ENCODE measurements at places on chromosomes 4 and X. TPM values are rescaled to one million over a fixed set of nuclear protein-coding genes. Genes with fewer than 3 reads are reported as not detected.

The AFP gene
- not detected for total RNA-seq

The TAB3 gene
- total RNA-seq = 23.6 TPM

The MAGED4B gene
- total RNA-seq = not detected

The GAGE12J gene
- not detected for total RNA-seq

The MAGEB1 gene
- not detected for total RNA-seq

The MAGEE2 gene
- total RNA-seq = not detected

The PRRG3 gene
- total RNA-seq = not detected

The MAGEA6 gene
- not detected for total RNA-seq

The ANXA10 gene
- total RNA-seq = not detected

The SPP1 gene
- total RNA-seq = not detected

The GPRASP1 gene
- 75.8 TPM for total RNA-seq

The DMRTC1B gene
- total RNA-seq = not detected

The UGT2B10 gene
- not detected for total RNA-seq

The XAGE1B gene
- not detected for total RNA-seq

The GSTCD gene
- total RNA-seq = 5.8 TPM

The PDGFRA gene
- total RNA-seq = not detected

The S100P gene
- total RNA-seq = 0.65 TPM

The PPAT gene
- 15.3 TPM for total RNA-seq

The MYOZ2 gene
- not detected for total RNA-seq

The PDCL2 gene
- total RNA-seq = not detected

The MAOB gene
- total RNA-seq = not detected

The ANXA3 gene
- 7.4 TPM for total RNA-seq

The C4orf51 gene
- not detected for total RNA-seq

The PPM1K gene
- total RNA-seq = 88.5 TPM

The SUV39H1 gene
- total RNA-seq = 8.6 TPM

The HHIP gene
- not detected for total RNA-seq

The NSUN7 gene
- total RNA-seq = not detected

The GRIPAP1 gene
- 108 TPM for total RNA-seq

The TBC1D9 gene
- total RNA-seq = not detected

The XG gene
- total RNA-seq = not detected

The LAP3 gene
- 62.5 TPM for total RNA-seq

The GAGE12H gene
- not detected for total RNA-seq

The UGT2B7 gene
- not detected for total RNA-seq

The TBX22 gene
- total RNA-seq = not detected

The TRIM2 gene
- total RNA-seq = 2.1 TPM

The GAB1 gene
- total RNA-seq = 3.3 TPM

The TEX13C gene
- total RNA-seq = not detected

The SH3BGRL gene
- total RNA-seq = 75.3 TPM

The CENPE gene
- 35.8 TPM for total RNA-seq

The NUDT10 gene
- total RNA-seq = not detected

The SPANXA2 gene
- total RNA-seq = not detected

The SAP30 gene
- total RNA-seq = 1.1 TPM

The ZFP92 gene
- total RNA-seq = 0.14 TPM

The PTPN13 gene
- not detected for total RNA-seq

The KANTR gene
- 15.1 TPM for total RNA-seq

The HTN1 gene
- not detected for total RNA-seq

The SNCA gene
- 0.49 TPM for total RNA-seq

The MSANTD1 gene
- total RNA-seq = 2.3 TPM

The MMRN1 gene
- 0.16 TPM for total RNA-seq

The SPANXN5 gene
- total RNA-seq = not detected

The EPGN gene
- 1.1 TPM for total RNA-seq

The FAAH2 gene
- total RNA-seq = 12.6 TPM

The HUWE1 gene
- 180 TPM for total RNA-seq

The FAM9A gene
- total RNA-seq = not detected

The KLB gene
- not detected for total RNA-seq
